Stimulated activated CD8-positive, alpha-beta memory T cell treated with anti-CD3 and anti-CD28 coated beads, Interleukin-7, amount 100 ng/mL, for 1 hour (primary cell): ENCODE measurements at places on chromosomes 5 and 9.

DNA sequence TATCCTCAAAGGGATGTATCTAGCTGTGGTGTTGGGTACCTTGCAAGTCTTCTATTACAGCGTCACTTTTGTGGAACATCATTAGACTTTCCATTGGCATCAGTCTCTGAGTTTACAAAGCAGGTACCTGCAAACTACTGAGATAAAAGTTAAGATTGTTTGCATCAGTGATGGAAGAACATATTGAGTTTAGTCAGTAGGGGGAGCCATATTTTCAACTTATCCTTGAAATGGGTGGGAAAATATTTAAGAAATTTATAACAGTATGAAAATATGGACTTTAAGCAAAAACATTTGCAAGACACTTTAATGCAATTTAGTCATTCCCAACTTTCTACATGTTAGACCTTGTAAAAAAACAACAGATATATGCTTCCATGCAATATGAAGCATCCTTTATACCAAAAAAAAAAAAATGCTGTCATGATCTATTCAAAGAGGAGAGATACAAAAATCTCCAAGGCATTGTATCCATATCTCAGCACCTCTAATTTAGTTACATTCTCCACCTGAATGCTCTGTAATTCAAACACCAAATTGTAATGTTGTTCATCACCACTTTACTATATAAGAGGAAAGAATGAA is 98.6 kb upstream of the ADAMTS19 start:
- no peak for DNase-seq

DNA sequence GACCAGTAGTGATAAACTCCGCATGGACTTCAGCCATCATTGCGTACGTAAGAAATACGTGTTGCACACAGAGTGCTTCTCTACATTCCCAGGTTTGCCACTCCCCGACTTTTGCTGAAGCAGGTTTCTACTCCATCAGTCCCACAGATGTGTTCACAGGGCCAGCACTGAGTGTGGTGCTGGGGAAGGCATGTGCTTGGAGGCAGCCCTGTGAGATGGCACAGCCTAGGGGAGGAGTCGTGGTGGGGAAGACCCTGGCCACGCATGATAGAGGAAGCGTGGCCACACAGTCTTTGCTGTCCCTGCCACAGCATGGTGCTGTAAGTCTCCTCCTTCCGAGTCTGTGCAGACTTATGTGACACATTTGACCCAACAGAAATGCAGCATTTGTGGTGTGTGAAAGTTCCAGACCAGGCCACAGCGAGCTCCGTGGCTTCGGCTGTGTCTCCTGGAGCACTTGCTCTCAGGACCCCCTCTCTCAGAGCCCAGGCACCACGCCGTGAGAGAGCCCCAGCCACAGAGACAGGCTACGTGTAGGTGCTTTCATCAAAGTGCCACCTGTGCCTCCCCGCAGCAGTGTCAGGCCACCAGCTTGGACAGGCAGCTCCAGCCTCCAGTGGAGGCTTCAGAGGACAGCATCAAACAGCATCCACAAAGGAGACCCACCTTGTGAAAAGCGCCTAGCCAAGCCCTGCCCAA is 197.8 kb downstream of the AUH start:
- DNase-seq: no peak

GRCh38 chr9:136762915-136763648 is 1.2 kb downstream of the LCN15 start:
- no peak for DNase-seq

DNA sequence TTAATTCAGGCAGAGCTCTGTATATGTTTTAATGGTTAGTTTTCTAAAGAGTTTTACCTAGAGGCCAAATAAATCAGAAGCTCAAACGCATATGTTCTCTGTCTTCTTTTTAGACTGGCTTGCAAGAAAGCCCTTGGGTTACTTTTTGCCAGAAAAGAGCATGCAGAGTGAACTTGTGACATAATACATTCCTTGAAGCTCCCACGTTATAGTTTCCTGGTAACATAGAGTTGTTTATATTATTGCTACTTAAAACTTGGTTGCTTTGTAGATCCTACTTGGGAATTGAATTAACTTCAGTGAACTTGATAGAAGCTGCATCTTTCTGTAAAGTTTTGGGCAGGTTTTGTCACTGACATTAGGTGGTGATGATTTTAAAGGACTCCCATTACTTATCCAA is 102.9 kb downstream of the C9orf152 start:
- no peak for DNase-seq

- no peak for DNase-seq
These were observed 409.2 kb downstream of the CSNK1G3 start for GRCh38 chr5:123921193-123921592.

DNA sequence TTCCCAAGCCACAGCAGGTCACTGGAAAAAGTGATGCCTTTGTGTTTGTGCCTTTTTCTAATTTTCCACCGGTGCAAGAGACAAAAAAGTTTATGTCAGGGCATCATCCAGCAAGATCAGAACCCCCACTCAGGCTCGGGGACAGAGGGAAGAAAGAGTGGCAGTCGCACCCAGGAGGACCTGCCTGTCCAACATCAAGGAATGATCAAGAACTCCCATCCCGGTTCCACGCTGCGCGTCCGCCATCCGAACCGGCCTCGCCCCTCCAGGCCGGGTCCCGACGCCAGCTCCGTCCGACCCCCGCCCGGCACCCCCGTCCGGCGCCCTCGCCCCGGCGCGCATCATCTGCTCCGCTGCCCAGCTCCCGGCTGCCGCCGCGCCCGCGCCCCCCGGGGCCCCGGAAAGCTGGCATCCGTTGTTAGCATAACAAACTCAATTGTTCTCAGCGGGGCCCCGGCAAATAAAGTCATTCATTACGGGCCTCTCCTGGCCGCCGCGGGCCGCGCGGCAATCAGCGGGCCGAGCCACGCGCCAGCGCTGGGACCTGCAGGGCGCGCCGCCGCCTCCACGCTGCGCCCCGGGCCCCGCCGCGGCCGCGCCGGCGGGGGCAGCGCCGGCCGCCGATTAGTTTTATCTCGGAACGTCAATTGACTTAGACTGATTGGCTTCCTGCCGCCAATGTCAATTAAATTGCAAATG is 48.1 kb downstream of the PAX5 start:
- no peak for DNase-seq

DNA sequence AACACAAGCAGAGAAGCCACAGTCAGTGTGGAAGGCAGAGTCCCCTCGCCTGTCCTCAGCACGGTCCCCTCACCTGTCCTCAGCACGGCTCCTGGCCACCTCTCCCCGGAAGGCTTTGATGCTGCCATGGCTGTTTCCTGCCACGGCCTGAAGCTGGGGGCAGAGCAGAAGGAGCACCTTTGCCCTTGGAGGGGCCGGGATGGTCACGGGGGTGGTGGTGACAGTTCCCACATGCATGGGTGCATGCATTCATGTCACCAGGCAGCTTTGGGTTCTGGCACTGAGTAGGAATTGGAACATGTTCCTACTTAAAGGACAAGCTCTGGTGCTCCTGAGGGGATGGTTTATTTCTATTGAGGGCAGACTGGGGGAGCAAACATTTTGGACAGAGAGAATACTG is 57.8 kb upstream of the PHYKPL start:
- DNase-seq: no peak

DNA sequence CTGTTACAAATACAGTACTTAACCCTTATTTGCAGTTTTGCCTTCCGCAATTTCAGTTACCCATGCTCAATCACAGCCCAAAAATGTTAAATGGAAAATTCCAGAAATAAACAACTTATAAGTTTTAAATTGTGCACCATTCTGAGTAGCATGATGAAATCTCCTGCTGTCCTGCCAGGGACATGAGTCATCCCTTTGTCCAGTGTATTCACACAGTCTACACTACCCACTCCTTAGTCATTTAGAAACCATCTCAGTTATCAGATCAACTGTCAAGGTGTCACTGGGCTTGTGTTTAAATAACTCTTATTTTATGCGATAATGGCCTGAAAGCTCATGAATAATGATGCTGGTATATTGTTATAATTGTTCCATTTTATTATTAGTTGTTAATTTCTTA is 95.8 kb downstream of the PLCXD3 start:
- DNase-seq: no peak

GRCh38 chr5:77426670-77427069 is 65.4 kb downstream of the WDR41 start:
- DNase-seq: no peak

DNA sequence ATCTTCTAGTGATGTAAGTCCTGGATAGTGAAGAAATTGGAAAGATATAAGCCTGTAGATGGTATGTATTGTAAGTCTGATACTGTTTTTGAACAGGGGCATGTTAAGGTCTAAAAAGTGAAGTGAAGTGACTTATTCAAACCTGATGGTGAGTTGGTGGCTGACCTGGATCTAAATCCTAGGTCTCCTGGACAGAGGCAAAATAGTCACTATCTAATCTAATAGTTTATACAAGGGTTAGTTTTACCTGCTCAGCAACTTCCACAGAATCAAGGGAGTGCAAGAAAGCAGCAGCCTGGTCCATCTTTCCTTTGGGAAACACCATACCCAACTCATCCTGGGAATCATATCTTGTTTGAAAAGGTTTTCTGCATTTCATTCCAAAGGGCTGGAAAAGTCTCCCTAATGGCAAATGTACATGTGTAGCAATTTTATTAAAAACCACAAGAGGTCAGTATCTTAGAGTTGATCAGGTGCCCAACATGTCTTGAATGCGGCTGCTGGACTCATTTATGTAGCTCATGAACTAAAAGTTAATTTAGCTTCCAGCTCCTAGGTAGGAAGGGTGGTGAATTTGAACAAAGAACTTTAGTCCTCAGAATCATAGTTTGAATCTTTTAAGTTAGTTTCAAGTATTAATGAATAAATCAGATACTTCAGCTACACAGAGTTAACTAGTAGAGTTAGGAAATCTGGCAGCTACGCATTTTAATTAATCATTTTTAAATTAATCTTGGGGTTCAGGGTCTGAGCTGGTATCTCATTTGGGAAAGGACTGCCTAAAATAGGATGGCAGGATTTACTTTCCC is 26.0 kb downstream of the SKP2 start:
- no peak for DNase-seq

DNA sequence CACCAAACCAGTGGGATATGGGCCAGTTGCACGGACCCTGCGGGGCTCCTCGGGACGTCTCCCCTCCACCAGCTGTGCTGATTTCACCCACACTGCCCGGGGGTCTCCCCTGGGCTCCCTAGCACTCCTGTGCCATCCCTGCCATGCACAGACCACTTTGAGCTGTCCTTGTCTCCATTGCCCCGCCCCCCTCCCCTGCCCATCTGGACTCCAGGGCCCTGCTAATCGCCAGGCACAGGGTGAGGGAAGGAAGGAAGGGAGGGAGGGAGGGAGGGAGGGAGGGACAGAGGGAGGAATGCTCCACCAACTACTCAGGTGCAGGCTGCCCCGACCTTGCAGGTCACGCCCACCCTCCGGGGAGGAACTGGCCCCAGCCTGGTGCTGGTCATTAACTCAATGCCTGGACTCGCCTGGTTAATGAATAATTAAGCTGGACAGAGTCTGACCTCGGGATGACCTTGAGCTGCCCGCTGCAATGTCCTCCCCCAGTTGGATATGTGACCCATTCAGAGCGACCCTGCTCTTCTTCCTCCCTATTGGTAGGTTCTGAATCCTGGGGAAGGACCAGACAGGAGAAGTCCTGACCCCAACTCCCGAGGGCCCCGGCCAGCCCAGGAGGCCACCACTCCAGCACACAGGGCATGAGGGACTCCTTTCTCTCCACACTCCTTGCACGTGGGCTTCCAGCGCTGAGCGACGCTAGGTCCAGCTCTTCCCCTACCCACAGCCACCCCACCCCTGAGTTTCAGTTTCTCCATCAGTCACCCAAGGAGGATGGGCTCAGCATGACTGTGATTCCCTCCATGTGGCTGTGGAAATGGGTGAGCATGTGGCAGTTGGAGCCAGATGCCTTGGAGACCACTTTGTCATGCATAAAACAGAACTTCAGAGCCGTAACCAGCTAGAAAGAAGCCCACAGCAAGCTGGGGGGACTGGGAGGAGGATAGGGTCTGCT is 62.1 kb downstream of the C9orf50 start:
- no peak for DNase-seq

GRCh38 chr9:2257248-2257929 is 242.2 kb downstream of the SMARCA2 start:
- DNase-seq: no peak

- DNase-seq: no peak
These were observed 13.1 kb downstream of the ARSB start for GRCh38 chr5:78971998-78972397.

GRCh38 chr5:57858905-57859304 is 376.3 kb upstream of the ACTBL2 start:
- no peak for DNase-seq

DNA sequence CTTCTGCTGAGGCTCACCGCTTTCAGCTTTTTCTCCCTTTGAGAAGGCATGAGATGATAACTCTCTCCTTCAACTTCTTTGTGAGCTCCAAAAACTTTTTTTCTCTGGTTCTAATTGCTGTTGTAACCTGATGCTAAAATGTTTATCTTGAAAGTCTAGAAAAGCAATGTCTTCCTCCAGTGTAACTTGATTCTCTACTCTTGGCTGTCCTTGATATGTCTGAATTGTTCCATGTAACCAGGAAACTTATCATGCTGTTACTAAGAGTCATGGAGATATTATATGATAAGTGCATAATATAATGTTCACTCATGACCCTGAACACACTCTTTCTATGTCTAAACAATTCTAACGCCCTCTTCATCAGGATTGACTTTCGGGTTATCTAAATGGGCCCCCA is 128.0 kb upstream of the ABCA1 start:
- DNase-seq: no peak

- no peak for DNase-seq
These were observed 161.5 kb upstream of the SLC28A3 start for GRCh38 chr9:84502066-84502465.

GRCh38 chr5:124054564-124054963 is 542.6 kb downstream of the CSNK1G3 start:
- no peak for DNase-seq

- DNase-seq: no peak
These were observed 11.8 kb upstream of the HMGCR start for GRCh38 chr5:75325242-75325641.

DNA sequence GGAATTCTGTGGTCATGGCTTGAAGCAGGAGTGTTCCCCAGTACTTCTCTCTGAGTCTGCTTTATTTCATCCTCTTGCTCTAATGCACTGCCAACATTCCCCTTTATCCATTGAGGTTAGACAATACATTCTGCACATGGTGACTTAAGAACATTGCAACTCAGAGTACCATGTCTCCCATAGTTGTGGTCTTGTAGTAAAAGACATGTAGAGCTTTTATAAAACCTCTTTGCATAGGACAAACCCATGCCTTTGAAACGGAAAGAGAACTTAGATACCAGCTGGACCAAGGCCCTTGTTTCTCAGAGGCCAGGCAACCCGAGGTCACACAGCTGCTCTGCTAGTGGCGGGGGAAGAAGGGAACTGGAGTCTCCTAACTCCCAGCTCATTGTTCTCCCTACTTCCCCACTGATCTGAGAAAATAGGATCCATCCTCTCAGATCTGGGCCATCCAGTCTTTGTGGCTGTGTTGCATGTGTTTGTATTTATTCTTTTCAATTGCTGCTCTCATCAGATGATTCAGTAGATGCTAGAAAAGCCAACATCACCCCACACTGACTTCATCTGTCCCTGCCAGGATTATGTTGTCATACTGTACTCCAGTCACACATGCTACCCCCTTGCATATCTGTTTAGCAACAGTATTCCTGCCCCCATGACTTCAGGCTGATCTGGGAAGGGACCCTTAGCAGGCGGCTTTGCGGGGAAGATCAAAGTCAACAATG is 236.9 kb downstream of the SAXO1 start:
- DNase-seq: no peak

GRCh38 chr5:29321591-29321990 is 1871.9 kb upstream of the CDH6 start:
- no peak for DNase-seq
